ENCODE measurements at places on chromosomes 3 and 15.

DNA sequence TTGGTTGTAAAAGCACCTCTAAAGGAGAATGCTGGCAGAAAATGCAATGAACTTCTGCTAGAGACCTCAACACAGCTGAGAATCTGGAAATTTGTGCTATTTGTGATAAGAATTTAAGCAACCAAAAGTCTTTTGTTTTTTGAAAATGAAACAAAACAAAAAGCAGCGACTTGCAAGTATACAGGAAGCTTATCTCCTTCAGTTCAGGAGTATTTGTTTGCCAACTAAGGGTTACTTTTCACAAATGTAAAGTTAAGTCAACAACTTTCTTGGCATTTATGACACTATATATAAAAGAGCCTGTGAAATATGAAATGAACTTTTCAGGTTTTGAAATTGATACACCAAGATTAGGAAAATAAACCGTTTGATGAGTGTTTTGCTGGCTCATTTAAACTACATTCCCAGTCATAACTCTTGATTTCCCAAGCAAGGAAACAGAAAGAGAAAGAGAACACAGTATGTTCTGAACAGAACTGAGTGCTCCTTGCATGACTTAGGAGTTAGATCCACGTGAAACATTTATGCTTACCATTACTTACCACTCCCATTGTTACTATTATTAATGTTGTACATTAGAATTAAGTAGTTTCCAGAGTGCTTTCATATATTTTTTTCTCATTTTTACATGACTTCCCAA lies 92.3 kb upstream of the COL8A1 start:
- no peak for DNase-seq

- no peak for DNase-seq
Observed at GRCh38 chr15:28084547-28084946, 14.6 kb downstream of the OCA2 start.

DNA sequence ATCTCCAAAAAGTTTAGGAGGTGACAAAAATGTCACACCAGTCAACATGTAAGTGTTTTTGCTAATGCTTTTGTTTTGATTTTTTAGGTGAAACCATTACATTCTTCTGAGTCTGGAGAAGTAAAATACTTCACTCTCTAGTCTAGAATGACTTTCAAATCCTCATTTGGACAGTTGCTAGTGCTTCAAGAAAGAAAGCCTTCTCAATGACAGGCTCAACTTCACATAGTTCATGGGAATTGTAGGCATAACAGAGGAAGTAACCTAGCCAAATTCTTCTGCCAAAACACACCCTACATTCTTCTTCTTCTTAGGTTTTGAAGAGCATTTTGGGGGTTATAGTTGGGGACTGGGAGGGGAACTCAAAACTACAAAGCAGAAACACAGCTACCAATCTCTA lies 29.4 kb upstream of the HEG1 start:
- no peak for DNase-seq

DNA sequence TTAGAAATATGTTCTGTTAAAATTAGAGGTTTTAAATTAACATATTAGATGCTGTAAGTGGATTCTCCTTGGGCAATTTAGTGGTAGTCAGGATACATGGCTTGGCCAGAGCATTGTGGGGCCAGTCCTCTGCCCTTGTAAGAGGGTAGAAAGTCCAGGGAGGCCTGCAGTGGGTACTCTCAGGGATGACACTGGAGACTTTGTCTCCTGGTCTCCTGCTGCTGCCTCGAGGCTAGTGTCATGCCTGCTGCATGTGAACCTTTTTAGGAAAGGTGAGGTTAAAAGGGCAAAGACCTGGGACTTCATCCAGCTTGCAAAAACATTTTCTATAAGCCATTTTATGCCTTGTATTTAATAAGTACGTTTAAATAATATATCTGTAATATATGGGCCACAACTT lies 96.8 kb upstream of the PROK2 start:
- no peak for DNase-seq

GRCh38 chr15:87144775-87145174 lies 1065.1 kb downstream of the AGBL1 start:
- no peak for DNase-seq

GRCh38 chr15:31412824-31413223 lies 86.2 kb downstream of the KLF13 start:
- no peak for DNase-seq

- no peak for DNase-seq
Observed at GRCh38 chr15:74461847-74462511, 1.0 kb upstream of the UBL7 start.

DNA sequence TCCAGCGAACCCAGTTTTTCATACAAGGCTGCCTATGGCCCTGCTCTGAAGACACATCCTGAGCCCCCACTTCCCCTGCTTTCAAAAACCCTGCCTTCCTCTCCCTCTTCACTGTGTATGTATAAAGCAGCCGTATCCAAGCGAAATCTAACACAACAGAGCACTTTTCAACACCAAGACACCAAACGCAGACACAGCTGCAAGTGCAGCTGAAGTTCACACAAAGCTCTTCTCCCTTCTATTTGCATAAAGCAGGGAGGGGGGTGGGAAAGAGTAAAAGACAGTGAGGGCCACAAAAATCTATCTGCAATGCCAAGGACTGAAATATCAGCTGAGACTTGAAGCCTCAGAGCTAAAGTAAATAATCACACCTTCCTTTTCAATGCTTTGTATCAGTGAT lies 35.1 kb upstream of the CSPG5 start:
- no peak for DNase-seq

- DNase-seq, result no peak
Observed at GRCh38 chr15:35168464-35168863, 83.4 kb upstream of the NANOGP8 start.

DNA sequence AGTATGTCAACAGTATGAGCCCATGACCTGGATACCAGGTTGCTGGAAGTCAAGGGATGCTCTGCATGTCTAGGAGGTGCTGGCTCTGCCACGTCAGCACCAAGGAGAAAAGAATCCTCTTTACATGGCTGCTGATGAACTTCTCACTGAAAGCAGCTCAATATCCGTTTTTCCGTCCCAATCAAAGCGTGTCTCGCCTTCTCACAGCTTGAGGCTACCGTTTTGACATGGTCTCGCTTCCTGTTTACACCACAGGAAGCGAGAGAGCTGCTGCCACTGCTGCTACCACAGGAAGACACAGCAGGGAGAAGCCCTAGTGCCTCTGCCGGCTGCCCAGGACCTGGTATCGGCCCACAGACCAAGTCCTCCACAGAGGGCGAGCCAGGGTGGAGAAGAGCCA lies 27.3 kb downstream of the STARD5 start:
- DNase-seq, result no peak

DNA sequence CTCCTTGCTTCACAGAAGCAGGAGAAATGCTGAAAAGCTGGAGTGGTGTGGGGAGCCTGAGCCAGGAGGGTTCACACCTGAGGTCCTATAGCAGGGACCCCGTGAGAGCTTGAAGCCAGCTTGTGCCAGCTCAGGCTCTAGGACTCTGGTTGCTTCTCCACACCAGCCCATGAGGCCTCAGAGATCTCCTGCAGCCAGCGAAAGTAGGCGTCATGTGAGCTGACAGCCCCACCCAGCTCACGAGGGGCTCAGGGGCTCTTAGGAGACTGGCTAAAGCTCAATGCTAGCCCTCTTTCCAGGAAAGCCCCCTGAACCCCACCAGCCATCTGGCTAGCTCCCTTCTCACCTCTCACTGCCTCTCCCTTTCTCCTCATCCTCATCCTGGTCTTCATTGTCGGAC lies 16.9 kb upstream of the CPEB1 start:
- no peak for DNase-seq

DNA sequence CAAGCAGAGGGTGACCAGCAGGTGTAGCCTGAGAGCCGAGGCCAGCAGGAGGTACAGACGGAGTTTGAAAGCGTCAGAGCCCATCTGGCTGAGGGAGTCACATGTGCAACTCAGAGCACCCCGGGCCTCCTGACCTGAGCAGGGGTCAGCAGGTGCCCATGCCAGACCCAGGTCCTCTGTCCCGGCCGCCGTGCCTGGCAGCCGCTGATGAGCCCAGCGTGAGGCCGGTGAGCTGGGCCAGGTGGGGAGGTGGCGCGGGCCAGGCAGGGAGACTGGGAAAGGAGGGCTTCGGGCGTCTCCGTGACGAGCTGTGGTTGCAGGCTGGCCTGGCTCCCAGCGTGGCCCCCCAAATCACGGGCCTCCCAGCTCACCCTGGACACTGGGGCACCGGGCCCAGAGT lies 130.9 kb downstream of the CHSY1 start:
- no peak for DNase-seq

DNA sequence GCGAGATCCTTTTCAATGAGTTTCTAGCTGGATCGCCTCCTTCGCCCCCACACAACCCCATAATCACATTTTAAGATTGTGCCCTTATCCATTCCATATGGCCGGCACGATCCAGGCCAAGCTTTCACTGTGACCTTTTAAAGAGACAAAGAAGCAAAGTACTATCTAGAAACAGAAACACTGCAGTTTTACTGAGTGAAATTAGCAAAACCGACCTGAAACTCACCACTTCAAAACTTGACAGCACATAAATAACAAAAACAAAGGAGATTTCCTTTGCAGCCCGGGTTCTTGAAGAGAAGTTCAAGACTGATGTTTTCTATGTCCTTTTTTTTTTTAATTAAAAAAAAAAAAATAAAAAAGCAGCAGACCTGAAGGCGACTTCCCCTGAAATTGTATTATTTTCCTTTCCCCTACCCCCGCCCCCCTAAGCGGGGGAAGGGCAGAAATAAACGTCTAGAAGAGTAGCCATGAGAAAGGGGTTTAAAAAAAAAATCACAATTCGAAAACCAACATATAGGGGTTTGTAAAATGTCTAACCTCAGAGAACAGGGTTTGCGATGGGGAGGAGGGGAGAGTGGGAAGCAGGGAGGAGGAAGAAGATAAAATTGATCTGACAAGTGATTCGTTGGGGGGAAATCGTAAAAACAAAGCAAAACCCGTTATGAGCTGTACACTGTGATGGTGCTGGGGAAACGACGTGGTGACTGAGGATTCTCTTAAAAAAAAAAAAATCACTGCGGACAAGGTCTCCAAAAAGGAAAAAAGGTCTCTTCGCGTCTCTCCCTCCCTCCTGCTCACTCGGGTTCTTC lies 1.5 kb downstream of the SATB1 start:
- DNase-seq, result no peak

- no peak for DNase-seq
Observed at GRCh38 chr3:162760789-162761188, 1264.2 kb downstream of the OTOL1 start.

DNA sequence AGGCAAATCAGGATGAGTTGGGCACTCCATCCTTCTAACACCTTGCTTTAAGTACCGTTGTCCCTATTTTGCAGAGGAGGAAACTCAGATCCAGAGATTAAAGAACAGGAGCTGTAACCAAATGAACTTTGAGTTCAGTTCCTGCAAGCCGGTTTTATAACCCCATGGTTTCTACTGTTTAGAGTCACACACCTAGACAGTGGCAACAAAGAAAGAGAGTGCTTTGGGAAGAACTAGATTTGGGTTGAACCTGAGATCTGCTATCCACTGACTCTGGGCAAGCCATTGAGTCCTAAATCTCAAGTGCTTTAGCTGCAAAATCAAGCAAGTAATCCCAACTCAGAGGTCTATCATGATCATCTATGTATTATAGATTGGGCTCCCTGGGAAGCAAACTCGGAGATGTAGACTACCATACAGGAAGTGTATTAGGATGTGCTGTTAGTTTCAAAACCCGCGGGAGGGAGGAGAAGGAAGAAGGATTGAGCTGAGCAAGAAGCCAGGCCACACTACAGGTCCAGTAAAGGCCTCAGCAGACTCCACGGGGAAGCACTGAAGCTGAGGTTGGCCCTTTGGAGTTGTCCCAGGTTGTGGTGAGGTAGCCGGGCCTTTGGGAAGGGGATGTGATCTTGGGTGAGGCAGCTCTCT lies 42.2 kb downstream of the SRGAP3 start:
- no peak for DNase-seq

GRCh38 chr3:37961622-37962431 lies 28.8 kb upstream of the VILL start:
- no peak for DNase-seq

DNA sequence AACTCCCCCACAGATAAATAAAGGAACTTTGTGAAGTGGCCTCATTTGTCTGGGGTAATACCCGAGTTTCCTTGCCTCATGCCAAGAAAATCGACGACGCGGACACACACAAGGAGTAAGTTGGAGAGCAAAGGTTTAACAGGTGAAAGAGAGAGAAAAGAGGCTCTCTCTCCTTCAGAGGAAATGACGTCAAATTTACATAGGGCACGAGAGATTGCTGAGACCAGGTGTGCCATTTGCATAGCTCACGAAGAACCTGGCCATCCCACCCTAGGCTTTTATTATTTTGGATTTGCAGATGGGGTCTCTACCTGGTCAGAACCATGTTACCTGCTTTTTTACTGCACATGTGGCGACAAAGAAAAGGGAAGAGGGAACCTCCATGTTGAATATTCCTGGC lies 49.3 kb upstream of the IGF2BP2 start:
- no peak for DNase-seq

DNA sequence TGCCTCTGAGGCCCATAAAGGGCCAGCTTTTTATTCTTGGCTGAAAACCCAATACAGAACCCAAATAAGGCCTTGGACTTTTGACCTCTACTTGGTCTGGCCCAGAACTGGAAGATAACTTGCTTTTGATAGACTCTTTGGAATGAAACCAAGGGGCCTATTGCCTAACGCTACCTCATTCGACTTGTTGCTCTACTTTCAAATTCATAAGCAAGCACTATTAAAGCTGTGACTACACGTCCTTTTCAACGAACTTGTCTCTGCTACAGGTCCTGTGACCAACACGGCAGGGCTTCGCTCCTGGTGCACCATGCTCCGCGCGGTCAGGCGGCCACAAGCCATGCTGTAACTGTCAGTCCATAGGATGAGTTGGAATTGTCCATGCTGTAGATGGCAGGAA lies 385.4 kb downstream of the MFSD1 start:
- DNase-seq, result no peak

GRCh38 chr15:68447209-68447608 lies 15.2 kb upstream of the ITGA11 start:
- no peak for DNase-seq

- DNase-seq, result no peak
Observed at GRCh38 chr3:14137445-14137844, 12.6 kb downstream of the TMEM43 start.

DNA sequence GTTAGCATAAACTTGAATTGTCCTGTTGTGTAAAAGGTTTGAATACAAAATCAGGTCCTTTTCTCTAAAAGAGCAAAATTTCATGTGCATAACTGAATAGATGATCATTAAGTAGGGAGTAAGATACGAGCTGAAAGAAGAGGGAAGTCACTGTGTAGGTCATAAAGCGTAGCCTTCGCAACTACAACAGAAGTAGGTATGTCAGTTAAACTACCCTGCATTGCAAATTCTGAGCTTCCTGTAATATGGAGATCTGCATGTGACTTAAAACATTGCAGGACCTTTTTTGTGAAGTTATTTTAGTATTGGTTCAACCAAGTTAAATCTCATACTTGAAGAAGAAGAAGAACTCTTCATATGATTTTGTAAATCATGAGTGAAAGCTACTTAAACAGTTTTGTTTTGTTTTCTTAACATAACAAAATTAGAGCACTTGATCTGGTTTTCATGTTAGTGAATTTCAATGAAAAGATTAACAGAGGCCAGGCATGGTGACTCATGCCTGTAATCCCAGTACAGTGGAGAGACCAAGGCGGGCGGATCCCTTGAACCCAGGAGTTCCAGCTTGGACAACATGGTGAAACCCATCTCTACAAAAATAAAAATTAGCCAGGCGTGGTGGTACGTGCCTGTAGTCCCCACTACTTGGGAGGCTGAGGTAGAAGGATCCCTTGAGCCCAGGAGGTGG lies 26.4 kb downstream of the ARMC8 start:
- no peak for DNase-seq
